Adrenal gland (tissue), 19 donors: ENCODE measurements at places on chromosomes 11 and 22.

- no peaks in the 10 kb centered on the region for H3K27me3 ChIP-seq
- H3K4me1 ChIP-seq = no peaks in the 10 kb centered on the region
- H3K36me3 ChIP-seq = no peaks in the 10 kb centered on the region
- H3K4me3 ChIP-seq = no peak overlapping the region
- H3K27ac ChIP-seq = no peak overlapping the region
Measured at GRCh38 chr22:24183321-24184031, 2.2 kb downstream of the SUSD2 start.

GRCh38 chr11:31997955-31998354 is 92.9 kb upstream of the RCN1 start:
- no peaks in the 10 kb centered on the region for H3K4me1 ChIP-seq
- H3K4me3 ChIP-seq = no peak overlapping the region
- H3K27me3 ChIP-seq = no peaks in the 10 kb centered on the region
- DNase-seq = no peak

GRCh38 chr11:66857927-66858185 is 992 bp downstream of the LRFN4 start:
- no peak overlapping the region for H3K27ac ChIP-seq
- peaks cover 6% of the 10 kb centered on the region for H3K4me1 ChIP-seq

- no peak overlapping the region for H3K27ac ChIP-seq
- no peaks in the 10 kb centered on the region for H3K36me3 ChIP-seq
- no peak for DNase-seq
- no peaks in the 10 kb centered on the region for H3K4me1 ChIP-seq
Measured at GRCh38 chr11:89125298-89125697, 52.4 kb upstream of the TYR start.
